HFFc6 (cell line): ENCODE measurements at places on chromosomes 7 and 10.

- DNase-seq = no peak
Observed at GRCh38 chr10:15385552-15386455, 14.7 kb upstream of the FAM171A1 start.

- no peak for DNase-seq
Observed at GRCh38 chr7:32494946-32495297, 367 bp upstream of the AVL9 start.

GRCh38 chr10:15879058-15879457 lies 18.8 kb upstream of the MINDY3 start:
- DNase-seq = peak; percentile 46

DNA sequence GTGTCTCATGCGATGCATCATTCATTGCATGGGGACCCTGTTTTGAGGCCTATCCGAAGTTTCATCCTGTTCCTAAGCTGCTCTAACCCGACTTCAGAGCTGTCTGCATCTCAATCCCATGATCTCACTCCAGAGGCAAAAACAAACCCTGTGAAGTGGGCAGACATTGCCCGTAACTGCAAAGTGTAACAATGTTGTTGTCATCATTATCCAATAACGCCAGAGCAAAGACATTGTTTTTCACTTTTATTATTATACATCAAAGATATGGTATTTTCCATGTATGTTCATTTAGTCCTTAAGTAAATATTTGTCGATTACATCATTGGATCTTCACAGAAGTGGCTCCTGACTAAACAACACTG lies 246.7 kb downstream of the KLF6 start:
- DNase-seq = peak; percentile 41

- no peak for DNase-seq
Observed at GRCh38 chr10:129869596-129870473, 94.2 kb downstream of the EBF3 start.

DNA sequence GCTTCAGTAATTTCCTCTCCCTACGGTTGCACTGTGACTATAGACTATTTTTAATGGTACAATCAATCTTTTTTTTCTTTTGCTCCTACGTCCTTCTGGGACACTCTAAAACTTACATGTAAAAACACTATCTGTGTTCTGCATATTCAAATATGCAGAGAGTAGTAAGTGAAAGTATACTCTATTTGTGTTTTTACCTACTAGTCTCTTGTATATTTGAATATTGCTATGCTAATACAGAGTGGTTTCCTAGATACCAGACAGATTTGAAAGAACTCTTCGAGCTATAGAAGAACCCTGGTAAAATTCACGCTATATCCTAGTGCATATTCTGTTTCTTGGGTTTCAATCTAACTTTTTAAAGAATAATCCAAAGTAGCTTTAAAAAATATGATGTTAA lies 200.8 kb upstream of the LRRN3 start:
- DNase-seq = no peak

DNA sequence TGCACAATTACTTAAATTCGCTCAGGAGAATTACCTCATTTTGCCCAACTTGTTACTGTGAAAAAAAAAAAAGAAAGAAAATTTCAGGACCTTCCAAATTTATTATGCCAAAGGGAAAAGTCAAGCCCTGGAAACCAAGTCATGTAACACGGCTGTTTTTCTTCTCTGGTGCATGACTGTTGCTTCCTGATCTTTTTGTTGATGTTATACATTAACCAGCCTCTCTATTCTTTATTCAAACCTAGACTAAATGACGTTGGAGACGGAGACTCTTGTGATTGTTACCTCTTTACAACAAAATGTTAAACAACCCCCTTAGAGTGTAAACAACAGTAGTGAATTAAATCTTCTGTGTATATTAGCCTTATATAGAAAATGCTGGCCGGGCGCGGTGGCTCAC lies 16.1 kb upstream of the ZC3HAV1 start:
- DNase-seq = no peak

DNA sequence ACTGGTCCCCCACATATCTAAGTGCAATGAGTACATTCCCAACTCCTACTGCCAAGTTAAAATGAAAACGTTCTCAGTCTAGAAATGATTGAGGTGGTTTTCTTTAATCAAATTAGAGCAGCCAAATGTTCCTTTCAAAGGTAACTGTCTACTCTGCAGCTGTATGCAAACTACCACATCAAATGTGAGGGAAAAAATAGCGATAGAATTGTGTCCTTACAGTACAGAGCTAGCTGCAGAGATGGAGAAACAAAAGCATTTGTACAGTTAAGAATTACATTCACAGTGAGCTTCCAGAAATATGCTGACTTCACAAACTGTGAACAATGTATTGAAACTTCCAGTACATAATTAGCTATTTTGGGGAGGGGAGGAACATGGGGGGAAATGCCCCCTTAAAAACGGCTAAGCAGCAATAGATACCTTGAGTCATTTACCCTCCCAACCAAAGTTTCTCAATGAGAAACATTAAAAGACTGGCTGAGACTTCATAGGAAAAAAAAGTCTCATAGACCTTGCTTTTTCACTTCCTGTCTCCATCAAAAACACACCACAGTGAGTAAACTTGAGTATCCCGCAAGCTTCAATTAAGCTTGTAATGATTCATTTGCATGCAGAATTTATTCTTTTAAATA lies 22.9 kb downstream of the CDK6 start:
- no peak for DNase-seq

DNA sequence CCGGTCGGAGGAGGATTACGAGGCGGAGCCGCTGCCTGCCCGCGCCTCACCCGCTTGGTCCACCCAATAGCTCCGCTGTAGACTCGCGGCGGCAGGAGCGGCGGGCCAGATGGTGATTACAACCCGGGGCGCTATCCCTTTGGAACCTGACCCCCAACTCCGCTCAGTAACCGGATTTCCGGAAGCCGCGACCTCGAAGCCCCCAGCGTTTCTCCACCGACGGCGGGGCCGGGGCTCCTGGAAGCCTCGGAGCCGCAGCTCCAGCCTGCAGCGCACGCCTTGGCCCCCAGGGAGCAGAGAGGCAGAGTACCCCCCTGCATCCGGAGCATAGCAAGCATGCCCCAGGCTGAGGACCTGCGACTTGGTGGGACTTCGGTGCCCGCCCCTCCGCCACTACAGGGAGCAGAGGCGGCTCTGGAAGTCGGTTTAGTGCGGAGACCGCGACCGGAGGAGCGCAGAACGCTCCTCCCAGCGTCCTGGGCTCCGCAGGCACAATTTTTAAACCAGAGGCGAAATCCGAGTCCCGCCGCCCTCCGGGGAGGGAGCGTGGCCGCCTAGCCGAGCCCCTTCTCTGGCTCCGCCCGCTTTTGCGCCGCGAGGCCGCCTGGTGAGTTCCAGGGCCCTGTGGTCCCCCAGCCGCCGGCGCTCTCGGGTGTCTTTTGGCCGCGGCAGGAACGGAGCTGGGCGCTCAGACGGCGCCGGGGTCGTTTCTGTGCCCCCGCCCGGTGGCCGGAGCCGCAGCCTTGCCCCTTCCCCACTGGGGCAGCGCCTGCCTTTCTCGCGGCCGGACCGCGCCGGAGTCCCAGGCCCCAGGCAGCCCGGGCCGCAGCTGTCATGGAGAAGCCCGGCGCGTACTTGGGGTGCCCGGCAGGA lies 28.2 kb upstream of the BMS1 start:
- DNase-seq = no peak

DNA sequence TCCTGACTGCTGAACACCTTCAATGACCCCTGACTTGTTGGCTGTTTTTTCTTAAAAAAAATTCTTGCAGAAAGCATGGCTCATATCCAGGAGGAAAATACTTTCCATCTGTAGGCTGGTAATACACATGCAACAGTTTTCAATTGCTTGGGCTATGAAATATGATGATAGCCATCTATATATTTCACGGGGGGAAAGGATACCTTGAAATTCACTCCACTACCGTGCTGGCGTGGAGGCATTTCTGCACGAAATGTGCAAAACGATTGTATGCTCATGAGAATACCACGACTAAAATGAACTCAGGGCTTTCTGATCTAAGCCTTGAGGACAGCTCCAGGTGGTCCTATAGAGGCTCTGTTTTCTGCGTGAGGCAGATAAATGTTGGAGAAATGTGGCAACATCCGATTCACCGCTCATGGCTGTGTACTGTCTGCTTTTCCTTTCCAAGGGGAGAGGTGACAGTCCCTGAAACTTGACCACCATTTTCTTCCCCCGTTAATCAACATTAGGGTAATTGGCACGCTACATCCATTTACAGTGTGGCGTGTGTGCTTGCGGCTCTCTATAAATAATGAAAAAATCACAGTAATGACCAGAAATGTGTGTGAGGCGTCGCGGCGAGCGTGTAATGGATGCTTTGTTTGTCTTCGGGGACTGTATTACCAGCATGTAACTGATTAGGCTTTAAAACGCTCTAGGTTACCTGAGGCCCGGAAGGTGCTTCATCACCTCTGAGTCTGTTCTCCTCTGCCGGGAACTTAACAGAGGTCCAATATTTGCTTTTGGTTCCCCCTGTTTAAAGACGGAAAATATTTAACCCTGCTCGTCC lies 12.8 kb upstream of the CARD11 start:
- no peak for DNase-seq

- no peak for DNase-seq
Observed at GRCh38 chr10:3126741-3127346, 45.7 kb downstream of the PITRM1 start.
